ENCODE measurements at places on chromosomes 4 and X. TPM values are rescaled to one million over a fixed set of nuclear protein-coding genes. Genes with fewer than 3 reads are reported as not detected.
A peak's percentile ranks its signal among the peaks of the same experiment; 100 is the strongest.

- no peak for DNase-seq
Measured at GRCh38 chr4:104494822-104495559, at the start of gene CXXC4. Gene CXXC4 (minus strand): TSS chr4:104494894. CDS start chr4:104491802, 3,092 bp downstream.

GRCh38 chrX:33434256-33435092 is 223.1 kb upstream of the DMD start:
- DNase-seq: peak; percentile 66

- DNase-seq: no peak
Measured at GRCh38 chr4:16133406-16133805, 49.6 kb upstream of the PROM1 start.

DNA sequence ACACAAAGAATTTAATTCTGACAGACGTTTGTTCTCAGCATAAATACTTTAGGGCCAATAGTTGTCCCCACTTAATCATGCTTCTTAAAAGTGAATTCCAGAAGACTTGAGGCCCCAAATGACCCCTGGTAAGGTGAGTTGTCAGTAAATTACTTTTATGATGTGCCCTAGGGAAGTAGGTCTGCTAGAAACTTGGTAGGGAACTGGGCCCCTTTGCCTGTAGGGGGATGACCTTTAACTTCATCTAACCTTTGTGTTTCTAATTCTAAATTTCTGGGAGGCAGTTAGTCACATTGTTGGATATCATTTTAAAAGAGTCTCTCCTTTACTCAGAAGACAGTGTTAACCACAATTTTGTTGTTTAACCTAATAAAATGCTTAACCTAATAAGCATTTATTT is 28.8 kb downstream of the HHIP start:
- no peak for DNase-seq

- no peak for DNase-seq
Measured at GRCh38 chrX:38484607-38485498, 76.5 kb upstream of the TSPAN7 start.

DNA sequence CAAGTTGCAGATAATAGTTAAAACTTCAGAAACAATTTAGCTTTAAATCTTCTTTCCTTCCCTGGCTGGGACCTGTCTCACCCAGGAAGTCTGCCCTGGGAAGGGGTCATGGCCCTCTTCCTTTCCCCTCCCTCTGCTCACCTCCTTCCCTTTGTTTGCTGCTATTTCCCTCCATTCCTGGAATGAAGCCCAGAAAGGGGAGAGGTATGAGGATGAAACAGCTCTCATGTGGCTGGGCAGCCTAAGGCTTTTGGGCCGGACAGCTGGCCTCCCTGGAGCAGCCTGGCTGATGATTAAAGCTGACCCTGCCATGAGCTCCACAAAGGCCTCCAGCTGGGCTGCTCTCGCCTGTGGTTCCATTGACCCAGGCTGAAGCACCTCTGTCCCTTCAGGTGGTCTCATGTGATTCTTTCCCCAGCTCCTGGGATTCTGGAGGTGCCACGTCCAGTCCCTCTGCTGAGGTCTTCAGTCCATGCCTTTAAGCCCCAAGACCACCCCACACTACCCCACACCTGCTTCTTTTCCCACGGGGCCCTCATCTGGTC is 202.1 kb downstream of the PTTG2 start:
- no peak for DNase-seq

GRCh38 chr4:186297013-186297645 is 31.1 kb downstream of the F11 start:
- no peak for DNase-seq

DNA sequence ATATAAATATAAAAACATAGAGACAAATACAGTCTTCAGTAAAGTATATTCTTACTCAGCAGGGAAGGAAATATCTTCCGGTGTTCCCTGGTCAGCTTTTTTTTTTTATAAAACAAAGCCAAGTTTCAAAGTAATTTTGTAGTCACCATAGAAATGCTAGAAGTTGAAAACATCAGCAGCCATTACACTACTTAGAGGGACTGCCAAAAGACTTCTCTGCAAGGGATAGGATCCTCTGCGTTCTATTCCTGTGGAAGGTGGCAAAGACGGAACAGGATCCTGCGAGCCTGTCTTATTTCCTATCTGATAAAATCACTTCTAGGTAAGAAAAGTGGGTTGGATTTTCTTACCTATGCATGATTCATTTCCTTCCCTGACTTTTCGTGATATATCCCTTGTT is 19.4 kb downstream of the CLDN22 start:
- no peak for DNase-seq

GRCh38 chr4:76504613-76505465 is 69.8 kb downstream of the SHROOM3 start:
- DNase-seq: no peak

GRCh38 chrX:150438165-150438564 is 75.0 kb downstream of the MAMLD1 start:
- no peak for DNase-seq

GRCh38 chrX:154541589-154541895 is 5.1 kb downstream of the G6PD start:
- DNase-seq: no peak

GRCh38 chr4:4532371-4533154 is 9.3 kb downstream of the STX18 start:
- DNase-seq: no peak

GRCh38 chr4:89129080-89129640 is 17.8 kb downstream of the TIGD2 start:
- no peak for DNase-seq

- DNase-seq: no peak
Measured at GRCh38 chr4:138164208-138164607, 77.9 kb downstream of the SLC7A11 start.

DNA sequence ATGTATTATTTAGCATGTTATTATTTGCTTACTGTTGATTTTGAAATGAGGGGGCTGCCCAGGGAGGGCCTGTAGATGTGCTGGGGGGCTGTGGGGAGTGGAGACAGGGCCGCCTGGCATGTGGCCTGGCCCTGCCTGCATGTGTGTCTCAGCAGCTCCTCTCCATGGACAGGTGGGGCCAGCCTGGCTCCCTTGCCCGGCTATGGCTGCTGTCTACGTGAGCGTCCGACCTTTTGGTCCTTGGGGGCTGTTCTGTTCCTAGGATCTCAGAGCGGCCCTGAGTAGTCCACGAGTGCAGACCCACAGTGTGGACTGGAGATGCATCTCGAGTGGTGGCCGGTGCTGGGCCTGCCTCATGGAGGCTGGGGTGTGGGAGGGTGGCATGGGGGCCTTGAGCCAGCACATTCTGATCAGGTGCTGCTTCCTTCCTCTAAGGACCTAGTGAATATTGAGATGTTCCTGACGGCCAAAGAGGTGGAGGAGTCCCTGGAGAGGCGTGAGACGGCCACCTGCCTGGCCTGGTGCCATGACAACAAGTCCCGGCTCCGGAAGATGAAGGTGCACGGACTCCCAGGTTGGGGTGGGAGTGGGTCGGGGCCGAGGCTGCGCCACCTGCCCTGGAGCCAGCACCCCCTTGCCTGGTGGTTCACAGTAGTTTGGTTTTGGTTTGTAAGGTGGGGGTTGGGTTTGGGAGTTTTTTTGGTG is 24.9 kb upstream of the UVSSA start:
- DNase-seq: no peak

DNA sequence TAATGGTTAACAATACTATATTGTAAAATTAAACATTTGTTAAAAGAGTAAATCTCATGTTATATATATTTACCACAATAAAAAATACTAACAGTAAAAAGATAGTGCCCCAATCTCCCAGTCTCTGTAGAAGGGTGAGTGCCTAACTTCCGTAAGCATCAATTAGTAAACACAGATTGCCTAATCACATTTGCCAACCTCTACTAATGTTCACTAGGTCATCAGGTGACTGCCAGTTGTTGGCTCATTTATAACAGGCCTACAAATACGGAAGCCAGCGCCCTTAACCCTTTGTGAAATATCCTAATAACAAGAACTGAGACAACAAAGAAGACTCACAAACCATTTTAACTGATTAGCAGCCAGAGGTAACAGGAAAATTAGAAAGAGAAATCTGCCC is 345.1 kb downstream of the INPP4B start:
- DNase-seq: no peak

DNA sequence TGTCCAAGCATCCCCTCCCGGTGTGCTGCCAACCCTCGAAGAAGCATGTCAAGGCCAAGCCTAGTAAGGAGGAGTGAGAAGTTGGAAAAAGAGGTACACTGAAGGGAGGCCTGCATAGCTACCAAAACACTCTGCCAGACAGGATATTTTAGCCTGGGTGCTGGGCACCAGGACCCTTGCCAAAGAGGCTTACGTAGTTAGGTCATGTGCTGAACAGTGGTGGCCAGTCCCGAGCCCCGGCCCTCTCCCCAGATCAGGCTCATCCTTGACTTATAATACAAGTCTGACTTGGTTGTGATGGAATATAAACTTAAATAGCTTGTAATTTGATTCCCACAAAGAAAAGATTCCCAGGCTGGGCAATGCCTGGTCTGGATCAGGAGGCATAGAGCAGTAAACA is 149.3 kb downstream of the ARHGEF9 start:
- DNase-seq: no peak

DNA sequence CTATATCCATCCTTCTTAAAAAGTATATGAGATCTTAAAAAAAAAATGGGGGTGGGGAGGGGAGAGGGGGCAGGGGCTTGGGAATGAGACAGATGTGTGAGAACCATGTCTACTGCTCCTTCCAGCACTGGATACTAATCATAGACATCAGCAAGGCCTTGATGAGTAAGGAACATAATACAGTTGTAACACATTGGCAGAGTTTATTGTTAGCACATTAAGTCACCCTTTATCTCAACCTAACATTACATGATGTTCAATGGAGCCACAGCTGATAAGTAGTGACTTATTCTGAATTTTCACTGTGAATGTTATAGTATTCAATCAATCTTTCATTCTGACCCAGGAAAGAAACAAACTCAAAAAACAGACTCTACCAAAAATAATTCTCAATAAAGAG is 47.3 kb upstream of the KCNE5 start:
- no peak for DNase-seq

DNA sequence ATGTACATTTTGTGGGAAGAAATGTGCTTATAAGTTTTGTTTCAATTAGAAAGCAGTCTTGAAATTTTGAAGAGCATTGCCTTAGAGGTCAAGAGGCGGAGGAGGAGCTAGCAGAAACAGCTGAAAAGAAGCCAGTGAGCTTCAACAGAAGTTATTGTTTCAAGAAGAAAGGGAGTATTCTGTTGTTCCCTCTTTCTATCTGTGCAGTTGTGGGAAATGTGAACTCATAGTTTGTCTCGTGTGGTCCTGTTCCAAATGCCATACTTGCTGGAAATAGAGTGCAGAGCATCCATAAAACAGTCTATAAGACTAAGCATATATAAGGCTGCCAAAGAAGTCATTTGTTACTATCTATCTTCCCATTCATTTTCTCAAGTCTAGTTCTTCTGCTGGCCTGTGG is 1015.7 kb downstream of the DMD start:
- DNase-seq: no peak

DNA sequence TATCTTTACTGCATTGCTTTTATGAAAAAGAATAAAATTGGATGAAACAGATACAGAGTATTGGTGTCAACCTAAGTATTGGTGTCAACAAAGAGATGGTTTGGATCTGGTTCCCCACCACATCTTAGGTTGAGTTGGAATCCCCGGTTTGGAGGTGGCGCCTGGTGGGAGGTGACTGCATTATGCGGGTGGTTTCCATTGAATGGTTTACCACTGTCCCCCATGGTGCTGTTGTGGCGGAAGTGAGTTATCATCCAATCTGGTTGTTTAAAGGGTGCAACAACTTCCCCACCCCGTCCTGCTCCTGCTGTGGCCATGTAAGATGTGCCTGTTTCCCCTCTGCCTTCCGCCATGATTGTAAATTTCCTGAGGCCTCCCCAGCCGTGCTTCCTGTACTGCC is 52.8 kb upstream of the CD99 start:
- DNase-seq: no peak

GRCh38 chr4:6834867-6835266 is 52.3 kb downstream of the KIAA0232 start:
- DNase-seq: no peak

- no peak for DNase-seq
Measured at GRCh38 chr4:176668324-176668723, 124.4 kb downstream of the VEGFC start.

DNA sequence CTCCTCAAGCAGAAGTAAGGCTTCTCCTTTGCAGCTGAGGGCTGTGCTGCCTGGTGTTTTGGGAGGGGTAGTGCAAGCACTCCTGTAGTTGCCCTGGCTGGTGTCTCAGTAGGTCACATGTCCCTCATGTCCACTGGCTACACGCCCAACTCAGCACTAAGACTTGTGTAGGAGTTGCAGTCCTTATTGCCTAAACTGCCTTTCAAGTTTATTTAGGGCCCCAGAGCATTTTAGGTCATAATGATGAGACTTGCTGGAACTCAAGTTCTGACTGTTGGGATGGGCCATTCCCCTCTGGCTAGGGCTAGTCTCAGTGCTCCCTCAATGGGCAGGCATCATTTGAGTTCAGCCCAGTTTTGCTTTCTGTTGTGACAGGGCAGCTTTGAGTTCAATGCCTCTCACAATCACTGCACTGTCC is 44.1 kb downstream of the PPM1K start:
- DNase-seq: no peak

DNA sequence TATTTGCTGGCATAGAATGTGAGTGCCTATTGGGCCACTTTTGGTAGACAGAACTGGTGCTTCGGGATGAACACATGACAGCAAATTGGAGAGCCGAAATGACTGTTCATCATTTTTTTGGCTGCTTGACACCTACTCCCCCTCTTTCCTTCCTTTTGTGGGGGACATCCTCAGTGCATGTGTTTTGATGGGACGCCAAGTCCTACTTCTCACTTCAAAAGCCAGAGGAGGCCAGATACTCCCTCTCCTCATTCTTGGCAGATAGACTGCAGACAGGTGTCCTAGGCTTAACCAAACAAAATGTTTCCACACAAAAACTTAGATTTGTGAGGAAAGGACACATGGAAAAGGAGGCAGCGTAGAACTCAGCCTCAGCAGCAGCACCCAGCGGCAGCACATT is 62.4 kb downstream of the DCHS2 start:
- DNase-seq: no peak

- no peak for DNase-seq
Measured at GRCh38 chr4:150451883-150452282, 130.1 kb upstream of the MAB21L2 start.

GRCh38 chr4:5447755-5448154 is 260.6 kb downstream of the EVC2 start:
- DNase-seq: no peak

DNA sequence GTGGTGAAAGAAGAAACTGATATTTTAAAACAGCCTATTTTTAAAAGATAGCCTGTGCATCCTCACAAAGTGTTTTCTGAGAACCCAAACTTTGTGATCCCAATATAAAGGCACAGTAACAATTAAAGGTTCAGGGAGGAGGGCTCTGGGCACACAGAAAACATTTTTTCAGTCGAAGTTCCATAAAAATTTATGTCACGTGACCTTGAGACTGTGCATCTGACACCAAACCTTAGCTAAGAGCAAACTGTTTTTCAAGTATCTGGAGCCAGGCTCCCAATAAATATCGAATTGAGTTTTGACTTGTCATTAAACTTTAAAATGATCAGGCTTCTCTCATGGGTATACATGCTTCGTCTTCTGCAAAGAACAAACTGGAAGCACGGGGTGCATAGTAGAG is 177.9 kb downstream of the BEND2 start:
- no peak for DNase-seq

Gene KLHL8
- total RNA-seq: 12.1 TPM

Gene RGN
- total RNA-seq: 2.7 TPM

Gene ADGRG4
- total RNA-seq: under 0.01 TPM

Gene TCEAL3
- 41.7 TPM for total RNA-seq

Gene TMEM33
- total RNA-seq: 24.6 TPM

Gene RBM3
- total RNA-seq: 250 TPM

Gene LDB2
- 53.0 TPM for total RNA-seq

Gene PQBP1
- total RNA-seq: 53.7 TPM

Gene GPRASP3
- 5.7 TPM for total RNA-seq

Gene AFM
- not detected for total RNA-seq

Gene USP26
- total RNA-seq: not detected

Gene SPP1
- 82.9 TPM for total RNA-seq

Gene MAGEB1
- not detected for total RNA-seq

Gene OPRPN
- total RNA-seq: not detected
